Stimulated activated naive CD8-positive, alpha-beta T cell treated with anti-CD3 and anti-CD28 coated beads, Interleukin-15, Interleukin-2, amounts not matched to agents 100 U/mL and 50 U/mL, for 24 hours (primary cell): ENCODE measurements at places on chromosomes 16 and 17.

- DNase-seq: no peak
Observed at GRCh38 chr17:40812639-40813038, 9.8 kb downstream of the KRT10 start.

- no peak for DNase-seq
Observed at GRCh38 chr16:87150681-87151280, 166.4 kb downstream of the C16orf95 start.

- DNase-seq: no peak
Observed at GRCh38 chr16:4280625-4281024, 7.8 kb upstream of the TFAP4 start.

- no peak for DNase-seq
Observed at GRCh38 chr17:33511670-33512069, 218.6 kb upstream of the ASIC2 start.

- DNase-seq: no peak
Observed at GRCh38 chr16:4694642-4695451, 1.5 kb downstream of the NUDT16L1 start.

- DNase-seq: no peak
Observed at GRCh38 chr16:13084331-13084730, 182.9 kb downstream of the SHISA9 start.
